GM12878 (cell line): ENCODE measurements at places on chromosomes 7 and 10.

GRCh38 chr7:99083068-99083651, 60.7 kb downstream of the SMURF1 start:
- DNase-seq: no peak

DNA sequence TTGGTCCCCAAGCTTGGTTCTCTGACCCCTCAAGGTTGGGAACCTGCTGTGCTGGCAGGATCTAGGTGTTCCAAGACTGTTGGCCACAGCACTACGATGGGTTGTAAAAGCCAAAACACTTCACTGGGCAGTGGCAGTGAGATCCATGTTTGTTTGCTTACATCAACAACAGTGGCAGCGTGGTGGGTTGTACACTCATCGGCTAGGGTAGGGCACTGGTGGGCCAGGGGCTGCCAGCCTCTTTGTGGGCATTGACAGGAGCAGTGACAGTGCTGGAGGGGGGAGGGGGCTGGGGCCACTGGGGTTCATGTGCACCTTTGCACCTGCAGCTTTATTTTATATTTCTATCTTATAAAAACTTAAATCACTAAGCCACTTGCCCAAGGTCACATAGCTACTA, 126.7 kb upstream of the ZWINT start:
- no peak for DNase-seq

- DNase-seq: no peak
Observed at GRCh38 chr10:119575506-119575905, 21.3 kb downstream of the TIAL1 start.

GRCh38 chr7:84786073-84786472, 400.8 kb downstream of the SEMA3D start:
- no peak for DNase-seq

- no peak for DNase-seq
Observed at GRCh38 chr10:87782721-87783120, 35.3 kb downstream of the ATAD1 start.
